ENCODE measurements at places on chromosomes 4 and X.

DNA sequence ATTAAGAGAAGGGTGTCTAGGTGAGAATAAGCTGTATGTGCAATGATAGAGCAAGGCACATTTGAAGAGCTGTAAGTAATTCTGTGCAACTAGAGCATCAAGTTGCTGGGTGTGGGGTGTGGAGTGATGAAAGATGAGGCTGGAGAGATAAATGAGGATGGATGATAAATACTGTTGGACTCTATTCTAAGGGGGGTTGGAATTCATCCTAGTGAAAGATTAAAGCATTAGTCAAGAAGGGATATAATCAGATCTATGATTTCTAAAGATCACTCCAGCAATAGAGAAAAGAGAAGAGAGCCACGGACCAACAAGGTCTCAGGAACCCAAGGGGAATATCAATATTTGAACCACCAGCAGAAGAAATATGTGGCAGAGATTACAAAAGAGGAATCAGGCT is 415.0 kb upstream of the RPS6KA3 start:
- H3K27ac ChIP-seq = no peak overlapping the region
- no peak overlapping the region for H3K4me3 ChIP-seq
- DNase-seq = no peak
- no peaks in the 10 kb centered on the region for H3K27me3 ChIP-seq
- no peaks in the 10 kb centered on the region for H3K36me3 ChIP-seq

DNA sequence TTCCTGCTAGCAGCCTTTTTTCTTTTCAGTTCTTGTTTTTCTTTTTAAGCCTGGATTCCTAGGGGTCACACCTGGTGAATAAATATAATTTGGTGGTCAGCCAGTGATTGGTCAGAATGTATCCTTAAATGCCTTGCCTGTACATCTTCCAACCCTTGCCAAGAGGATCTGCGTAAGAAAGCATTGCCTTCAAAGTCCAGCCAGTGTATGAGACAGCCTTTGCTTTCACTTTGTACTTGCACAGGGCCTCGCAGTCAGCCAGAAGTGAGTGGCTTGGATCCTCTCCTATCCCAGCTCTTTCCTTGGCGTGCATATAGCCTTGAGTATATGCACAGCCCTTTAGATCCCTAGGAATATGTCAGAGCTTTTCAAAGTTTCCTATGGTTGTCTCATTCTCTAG is 22.2 kb downstream of the KANTR start:
- no peak overlapping the region for H3K27ac ChIP-seq
- no peak for DNase-seq
- no peaks in the 10 kb centered on the region for H3K27me3 ChIP-seq
- H3K4me3 ChIP-seq = no peak overlapping the region

DNA sequence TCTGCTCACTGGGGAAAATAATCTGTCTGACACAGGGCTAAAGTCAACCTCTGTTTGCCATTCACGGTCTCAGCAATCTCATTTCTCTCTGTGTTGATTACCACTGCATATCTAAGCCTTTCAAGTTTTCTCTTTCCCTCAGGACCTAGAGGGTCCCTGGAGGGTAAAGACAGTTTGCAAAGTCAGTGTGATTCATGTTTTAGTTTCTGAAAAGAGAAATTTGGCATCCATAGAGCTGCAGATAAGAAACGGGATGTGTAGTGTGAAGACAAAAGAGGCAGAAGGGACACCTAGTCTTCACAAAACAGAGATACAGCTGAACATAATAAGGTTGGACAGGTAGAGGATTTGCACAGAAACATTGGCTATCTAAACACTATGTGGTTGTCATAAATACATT is 34.5 kb upstream of the KDR start:
- H3K4me1 ChIP-seq = no peaks in the 10 kb centered on the region
- no peaks in the 10 kb centered on the region for H3K36me3 ChIP-seq
- DNase-seq = no peak

- no peak for DNase-seq
- H3K27me3 ChIP-seq = no peaks in the 10 kb centered on the region
- H3K4me3 ChIP-seq = no peak overlapping the region
- no peak overlapping the region for H3K27ac ChIP-seq
- H3K4me1 ChIP-seq = no peaks in the 10 kb centered on the region
Observed at GRCh38 chr4:27790911-27791310, 930.3 kb downstream of the STIM2 start.

DNA sequence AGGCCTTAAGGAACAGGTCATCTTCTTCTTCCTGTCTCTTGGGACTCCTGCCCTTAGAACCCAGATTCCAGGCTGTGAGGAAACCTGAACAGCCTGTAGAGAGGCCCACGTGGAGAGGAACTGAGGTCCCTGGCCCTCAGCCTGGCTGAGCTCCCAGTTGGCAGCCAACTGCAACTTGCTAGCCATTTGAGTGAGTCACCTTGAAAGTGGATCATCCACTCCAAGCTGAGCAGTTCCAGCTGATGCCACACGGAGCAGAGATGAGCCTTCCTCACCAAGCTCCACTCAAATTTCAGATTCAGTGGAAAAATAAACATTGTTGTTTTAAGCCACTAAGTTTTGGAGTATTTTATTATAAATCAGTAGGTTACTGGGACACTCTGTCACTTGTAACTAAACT is 392.5 kb downstream of the BCOR start:
- H3K27ac ChIP-seq = no peak overlapping the region
- H3K36me3 ChIP-seq = no peaks in the 10 kb centered on the region
- no peak for DNase-seq
- H3K4me1 ChIP-seq = no peaks in the 10 kb centered on the region

- no peaks in the 10 kb centered on the region for H3K27me3 ChIP-seq
- no peak overlapping the region for H3K4me3 ChIP-seq
- no peak for DNase-seq
Observed at GRCh38 chrX:43750248-43750676, 94.2 kb downstream of the MAOA start.

DNA sequence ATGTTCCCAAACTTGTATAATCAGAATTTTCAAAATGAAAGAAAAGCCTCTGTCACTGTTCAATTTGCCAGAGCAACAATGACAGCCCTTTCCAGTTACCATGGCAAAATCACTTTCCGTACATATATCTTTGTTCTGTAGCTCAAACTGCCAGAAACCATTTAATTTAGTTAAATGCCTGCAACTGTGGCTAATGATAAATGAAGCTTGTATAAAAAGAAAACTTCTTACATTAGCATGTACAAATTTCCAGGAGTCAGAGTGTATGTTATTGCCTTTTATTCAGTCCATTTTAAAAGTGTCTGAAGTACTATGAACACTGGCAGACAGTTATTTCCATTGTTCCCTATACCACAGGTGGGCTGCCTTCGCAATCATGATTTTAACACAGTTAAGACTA is 30.3 kb downstream of the ARAP2 start:
- no peak overlapping the region for H3K27ac ChIP-seq
- H3K4me3 ChIP-seq = no peak overlapping the region

DNA sequence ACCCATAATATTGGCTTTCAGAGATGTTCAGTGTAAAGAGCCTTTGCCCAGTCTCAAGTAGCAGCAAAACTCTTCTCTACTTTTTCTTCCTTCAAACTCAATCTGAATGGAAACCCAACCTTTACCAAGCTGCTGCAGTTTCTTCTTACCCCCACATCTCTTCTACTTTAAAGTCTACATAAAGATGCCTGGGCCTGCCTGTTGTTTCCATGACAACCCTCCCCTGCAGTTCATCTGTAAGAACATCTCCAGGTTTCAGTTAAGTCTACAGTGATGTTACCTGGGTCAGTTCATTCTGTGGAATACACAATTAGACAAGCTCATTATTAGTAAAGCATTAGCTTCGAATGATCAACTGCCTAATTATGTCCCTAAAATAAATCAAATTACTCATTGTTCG is 81.4 kb downstream of the SPANXN3 start:
- H3K4me1 ChIP-seq = no peaks in the 10 kb centered on the region
- no peaks in the 10 kb centered on the region for H3K27me3 ChIP-seq
- H3K36me3 ChIP-seq = no peaks in the 10 kb centered on the region
- H3K27ac ChIP-seq = no peak overlapping the region
- no peak overlapping the region for H3K4me3 ChIP-seq
- no peak for DNase-seq

Data from vagina (tissue), 2 donors.